ENCODE measurements at places on chromosomes 13 and 19. TPM values are rescaled to one million over a fixed set of nuclear protein-coding genes. Genes with fewer than 3 reads are reported as not detected.

The ADGRE2 gene
- 2.9 TPM for total RNA-seq

The EXOC3L2 gene
- 0.28 TPM for total RNA-seq

The PSG1 gene
- total RNA-seq: 0.19 TPM

The KLF5 gene
- 1.4 TPM for total RNA-seq

The LIM2 gene
- total RNA-seq: not detected
